ENCODE measurements at places on chromosomes 13 and 19.

GRCh38 chr19:4597278-4597974 lies 37.9 kb upstream of the SEMA6B start:
- peak; percentile 4 for DNase-seq

DNA sequence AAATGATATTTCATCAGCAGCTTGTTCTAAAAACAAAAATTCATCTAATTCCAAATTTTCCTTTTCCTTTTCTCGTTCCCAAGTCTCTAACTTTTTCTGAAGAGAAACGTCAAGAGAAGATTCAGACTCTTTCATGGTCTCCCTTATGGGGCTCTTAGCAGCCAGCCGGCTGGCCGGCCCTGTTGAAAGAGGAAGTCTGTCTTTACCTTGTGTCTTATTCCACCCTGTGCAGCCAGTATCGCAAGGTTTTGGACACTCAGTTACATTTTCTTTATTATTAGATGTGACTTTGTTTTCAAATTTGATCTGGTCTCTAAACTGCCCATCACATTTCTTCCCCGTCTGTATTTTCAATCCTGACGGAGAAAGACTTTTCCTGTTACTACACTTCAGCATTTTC lies 142.3 kb downstream of the RNF17 start:
- no peak for DNase-seq

DNA sequence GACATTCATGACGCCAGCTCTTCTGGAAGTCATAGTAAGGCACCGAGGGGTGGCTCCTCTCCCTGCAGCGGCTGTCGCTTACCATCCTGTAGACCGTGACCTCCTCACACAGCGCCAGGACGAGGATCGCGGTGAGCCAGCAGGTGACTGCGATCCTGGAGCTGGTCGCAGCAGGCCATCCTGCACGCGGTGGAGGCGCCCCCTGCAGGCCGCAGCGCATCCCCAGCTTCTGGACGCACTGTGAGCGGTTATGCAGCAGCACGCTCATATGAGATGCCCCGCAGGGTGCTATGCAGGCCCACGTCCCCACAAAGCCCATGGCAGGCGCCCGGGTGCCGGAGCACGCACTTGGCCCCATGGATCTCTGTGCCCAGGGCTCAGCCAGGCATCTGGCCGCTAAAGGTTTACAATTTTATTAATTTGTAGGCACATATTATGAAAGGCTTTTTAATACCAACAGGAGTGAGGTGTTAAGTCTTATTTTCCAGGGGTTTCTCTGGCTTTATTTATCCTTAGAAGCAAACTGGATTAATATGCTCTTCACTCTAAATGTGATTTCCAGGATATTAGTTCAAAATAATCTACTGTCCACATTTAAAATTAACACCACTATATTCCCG lies 35.6 kb upstream of the PSPC1 start:
- DNase-seq: no peak

DNA sequence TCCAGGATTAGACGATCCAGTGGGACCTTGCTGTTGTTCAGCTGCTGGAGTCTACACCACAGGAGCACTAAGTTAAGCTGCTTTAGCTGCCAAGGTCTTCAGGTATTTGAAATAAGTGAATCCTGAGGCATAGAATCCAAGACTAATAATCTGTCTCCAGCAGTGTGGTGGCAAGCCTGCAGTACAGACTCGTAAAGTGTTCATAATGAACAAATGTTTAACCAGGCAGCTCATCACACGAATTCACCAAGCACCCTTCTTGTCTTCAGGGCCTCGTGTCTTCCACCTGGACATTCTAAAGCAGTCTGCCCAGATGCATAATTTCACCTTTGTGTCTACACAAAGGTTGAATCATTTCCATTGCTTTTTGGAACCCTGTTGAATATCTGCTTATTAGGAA lies 5.3 kb downstream of the ATP11A start:
- no peak for DNase-seq

DNA sequence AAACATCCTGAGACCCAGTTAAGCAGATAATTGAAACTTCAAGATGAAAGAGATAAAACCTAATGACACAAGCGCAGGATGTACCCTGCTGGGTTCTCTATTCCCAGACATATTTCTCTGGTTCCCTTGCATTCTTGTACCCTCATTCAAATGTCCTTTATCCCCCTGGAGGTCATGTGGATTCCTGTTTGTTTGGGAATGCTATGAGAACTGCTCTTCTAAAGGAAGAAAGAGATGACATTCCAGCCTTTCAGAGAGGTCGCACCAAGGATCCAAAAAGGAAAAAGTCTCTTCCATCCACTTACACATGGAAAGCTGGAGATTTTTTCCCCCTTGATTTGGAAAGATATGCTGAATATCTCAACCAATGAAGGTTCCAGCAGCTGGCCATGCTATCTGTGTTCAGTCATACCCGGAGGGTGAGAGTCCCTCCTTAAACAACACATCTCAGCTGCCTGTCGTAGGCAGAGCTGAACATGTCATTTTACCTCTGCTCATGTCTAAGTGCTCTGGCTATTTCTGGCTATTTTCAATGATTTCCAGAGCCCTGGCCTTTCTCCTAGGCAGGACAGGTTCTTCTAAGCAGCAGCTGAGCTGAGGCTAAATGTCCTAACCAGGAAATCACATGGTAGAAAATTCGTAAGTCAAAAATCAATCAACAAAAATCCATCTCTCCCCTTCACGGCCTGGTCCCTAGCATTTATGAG lies 52.5 kb downstream of the C13orf42 start:
- no peak for DNase-seq

DNA sequence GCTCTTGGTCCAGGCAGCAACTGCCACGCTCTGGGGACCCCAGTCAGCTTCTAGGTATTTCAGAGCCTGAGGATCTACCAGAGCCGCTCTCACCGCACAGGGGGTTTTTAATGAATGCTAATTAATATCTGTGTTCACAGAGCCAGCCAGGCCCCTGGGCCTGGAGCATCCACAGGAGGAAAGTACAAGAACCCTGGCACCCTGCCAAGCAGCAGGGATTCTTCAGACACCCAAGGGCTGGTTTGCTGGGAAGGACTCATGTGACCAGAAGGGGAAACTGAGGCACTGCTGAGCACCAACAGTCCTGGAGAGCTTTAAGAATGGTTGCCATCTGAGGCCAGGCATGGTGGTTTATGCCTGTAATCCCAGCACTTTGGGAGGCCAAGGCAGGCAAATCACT lies 38.0 kb upstream of the ADGRE5 start:
- no peak for DNase-seq

DNA sequence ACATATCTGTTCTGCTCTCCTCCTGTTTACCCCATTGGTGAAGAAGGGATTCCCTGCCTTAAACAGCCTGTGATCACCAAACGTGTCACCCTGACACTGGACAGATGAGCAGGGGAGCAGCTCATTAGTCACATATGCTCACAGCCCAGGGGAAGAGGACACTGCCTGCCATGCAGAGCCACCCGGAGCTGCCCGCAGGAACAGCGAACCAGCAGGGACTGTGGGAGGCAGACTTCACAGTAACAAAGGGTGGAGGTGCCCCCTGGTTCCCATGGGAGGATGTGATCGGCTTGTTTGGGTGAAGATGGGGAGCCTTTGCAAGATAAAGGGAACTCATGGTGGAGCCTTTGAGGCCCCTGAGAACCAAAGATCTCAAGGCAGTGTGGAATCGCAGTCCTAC lies 88.6 kb upstream of the FARP1 start:
- DNase-seq: no peak

DNA sequence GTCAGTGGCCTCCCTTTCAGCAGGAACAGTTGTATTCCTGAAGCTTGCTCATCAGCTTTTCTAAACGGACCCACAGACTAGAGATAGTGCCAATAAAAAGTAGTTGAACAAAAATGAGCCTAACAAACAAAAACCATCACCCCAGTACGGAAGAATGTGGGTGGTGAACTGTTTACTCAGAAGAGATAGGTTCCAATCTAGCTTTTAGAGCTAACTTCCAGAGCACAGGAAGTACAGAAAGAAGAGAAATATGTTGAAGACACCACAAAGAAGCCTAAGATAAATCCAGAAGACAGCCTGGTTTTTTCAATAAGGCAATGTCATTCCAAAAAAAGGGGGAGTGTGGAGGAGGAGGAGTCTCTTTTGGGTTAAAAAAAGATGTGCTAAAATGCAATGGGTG lies 2.8 kb upstream of the LMO7 start:
- DNase-seq: no peak

DNA sequence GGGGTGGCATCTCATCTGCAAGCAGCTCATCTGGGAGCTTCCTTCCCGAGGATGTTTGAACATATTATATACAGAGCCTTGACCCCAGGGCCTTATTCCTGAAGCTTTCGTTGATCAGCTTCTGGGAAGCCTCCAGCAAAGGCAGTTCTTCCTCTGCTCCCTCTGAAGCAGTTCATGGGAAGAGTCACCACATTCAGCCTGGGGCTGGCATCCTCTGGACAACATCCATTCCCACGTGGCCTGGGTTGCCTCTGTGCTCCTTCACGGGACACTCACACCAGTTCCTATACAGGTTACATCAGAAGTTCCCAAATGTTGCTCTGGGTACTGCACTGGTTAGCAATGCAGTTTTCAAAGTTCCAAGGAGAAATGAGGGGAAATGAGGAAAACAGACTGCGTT lies 29.6 kb downstream of the COL4A2 start:
- no peak for DNase-seq

DNA sequence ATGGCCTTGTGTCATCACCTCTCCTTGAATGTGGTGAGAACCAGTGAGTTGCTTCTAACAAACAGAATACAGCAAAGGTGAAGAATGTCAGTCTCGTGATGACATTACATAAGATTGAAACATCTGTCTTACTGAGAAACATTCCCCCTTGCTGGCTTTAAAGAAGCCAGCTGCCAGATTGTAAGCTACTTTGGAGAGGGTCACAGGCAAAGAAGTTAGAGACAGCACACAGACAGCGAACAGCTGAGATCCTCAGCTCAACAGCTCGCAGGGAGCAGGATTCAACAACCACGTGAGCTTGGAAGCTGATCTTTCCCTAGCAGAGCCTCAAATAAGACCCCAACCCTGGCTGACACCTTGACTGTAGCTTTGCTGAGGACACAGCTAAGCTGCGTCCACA lies 367.9 kb downstream of the LIG4 start:
- no peak for DNase-seq

DNA sequence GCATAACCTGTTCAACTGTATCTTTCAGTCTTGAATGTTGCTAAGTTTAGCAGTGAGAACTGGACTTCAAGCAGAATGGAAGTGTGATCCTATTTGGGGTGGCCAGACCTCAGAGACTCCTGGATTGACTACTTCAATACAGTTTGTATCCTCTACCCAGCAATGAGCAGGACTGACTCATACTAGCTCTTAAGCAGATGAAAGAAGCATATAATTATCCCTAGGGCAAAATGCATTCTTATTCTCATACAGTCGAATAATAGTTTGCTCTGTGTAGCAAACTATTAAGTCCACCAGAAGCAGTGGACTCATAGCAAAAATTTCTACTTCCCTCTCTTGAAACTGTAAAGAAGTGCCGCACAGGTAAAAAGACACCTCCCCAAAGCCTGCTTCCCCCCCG lies 46.4 kb upstream of the FAM216B start:
- DNase-seq: no peak

DNA sequence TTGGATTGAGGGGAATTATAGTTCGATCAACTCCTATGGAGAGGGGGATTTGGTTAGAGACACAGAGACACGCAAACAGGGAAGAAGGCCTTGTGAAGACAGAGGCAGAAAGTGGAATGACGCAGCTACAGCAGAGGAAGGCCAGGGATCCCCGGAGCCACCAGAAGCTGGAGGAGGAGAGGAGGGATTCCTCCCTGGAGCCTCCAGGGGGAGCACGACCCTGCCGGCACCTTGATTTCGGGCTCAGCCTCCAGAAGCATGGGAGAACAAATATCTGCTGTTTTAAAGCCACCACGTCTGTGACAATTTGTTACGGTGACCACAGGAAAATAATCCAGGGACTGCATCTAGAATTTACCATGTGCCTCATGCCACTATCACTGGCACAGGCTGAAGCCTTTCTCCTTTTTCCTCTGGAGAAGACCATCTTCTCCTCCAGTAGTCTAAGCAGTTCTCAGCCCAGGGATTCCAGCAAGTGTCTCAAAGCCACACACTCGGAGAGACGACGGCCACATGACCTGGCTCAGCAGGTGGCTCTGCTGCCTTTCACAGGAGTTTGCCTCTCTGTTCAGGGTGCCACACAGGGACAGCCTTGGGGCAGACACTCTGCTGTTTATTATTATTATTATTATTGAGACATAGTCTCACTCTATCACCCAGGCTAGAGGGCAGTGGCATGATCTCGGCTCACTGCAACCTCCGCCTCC lies 39.9 kb upstream of the CCNE1 start:
- peak; percentile 21 for DNase-seq

- DNase-seq: no peak
Observed at GRCh38 chr19:16418597-16418962, 53.2 kb downstream of the EPS15L1 start.

DNA sequence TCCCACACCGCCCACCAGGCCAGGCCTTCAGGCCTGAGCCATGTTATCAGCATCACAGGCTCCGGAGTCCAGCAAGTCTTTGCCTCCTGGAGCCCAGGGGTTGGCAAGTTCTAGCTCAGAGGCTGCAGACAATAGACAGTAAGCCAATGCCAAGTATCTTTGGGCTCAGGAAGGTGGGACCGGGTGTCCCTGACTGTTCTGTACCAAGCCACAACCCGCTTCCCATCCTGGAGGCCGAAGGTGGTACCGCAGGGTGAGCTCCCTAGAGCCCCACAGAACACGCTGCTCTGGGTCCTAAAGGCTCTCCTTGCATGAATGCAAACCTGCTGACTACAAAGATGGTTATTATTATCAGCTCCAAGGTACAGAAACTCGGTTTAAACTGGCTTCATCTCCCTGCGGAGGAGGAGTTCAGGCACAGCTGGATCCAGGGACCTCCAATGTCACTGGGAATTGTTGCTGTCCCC lies 5.5 kb upstream of the FSTL3 start:
- no peak for DNase-seq

DNA sequence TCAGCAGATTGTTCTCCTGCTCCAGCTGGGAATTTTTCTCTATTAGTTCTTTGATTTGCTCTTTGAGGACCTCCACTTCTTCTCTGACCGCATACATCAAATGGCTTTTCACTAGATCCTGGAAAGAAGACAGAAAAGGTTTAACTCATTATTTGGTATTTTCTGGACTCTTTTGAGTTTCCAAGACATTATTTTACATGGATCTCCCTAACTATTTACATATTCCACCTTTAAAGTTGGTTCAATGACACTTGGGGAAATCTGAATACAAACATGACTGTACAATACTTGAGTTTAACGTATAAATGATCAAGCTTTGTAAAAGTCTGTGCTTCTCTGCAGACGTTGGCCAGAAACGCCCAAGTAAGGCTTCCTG lies 61.1 kb downstream of the SERP2 start:
- no peak for DNase-seq

DNA sequence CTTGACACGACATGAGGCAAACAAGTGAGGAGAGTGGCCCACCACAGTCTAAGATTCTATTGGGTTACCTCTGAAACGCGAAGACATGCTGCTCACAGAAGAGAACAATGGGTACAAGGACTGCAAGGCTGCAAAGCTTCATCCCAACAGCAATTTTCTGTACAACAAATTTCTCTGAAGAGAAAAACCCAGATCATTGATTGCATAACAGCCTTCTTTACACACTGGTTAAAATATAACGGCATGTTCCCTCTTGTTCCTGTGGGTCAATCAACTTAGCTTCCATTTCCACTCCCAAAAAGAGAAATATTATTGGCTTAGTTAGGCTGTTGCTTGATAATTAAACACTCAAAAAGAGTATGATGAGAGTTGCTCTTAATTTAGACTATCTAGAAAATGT lies at the start of gene CPB2:
CPB2 (minus strand) TSS at position 166 of the 400 bp plus-strand sequence; CDS start at position 142, 24 bp downstream.
- no peak for DNase-seq

GRCh38 chr13:78636495-78636894 lies 22.5 kb downstream of the OBI1 start:
- DNase-seq: no peak
